ENCODE measurements at places on chromosomes 2 and 18.

DNA sequence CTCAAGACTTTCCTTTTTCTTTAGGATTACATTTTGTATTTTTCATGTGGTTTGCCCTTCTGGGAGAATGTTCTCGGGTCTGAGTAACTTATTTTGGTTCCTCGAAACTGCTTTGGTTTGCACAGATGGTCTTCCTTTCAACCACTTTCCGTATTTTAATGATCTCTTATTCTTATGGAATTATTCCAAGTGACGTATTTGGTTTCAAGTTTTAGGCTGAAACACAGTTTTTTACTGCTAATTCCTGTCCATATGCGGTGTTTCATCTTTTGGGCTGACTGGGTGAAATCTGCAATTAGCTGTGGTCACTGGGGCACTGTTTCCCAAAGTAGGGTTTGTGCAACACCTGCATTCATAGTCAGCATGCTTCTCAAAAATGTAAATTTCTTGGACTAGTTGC is 122.7 kb downstream of the CAPN13 start:
- no peak for DNase-seq

DNA sequence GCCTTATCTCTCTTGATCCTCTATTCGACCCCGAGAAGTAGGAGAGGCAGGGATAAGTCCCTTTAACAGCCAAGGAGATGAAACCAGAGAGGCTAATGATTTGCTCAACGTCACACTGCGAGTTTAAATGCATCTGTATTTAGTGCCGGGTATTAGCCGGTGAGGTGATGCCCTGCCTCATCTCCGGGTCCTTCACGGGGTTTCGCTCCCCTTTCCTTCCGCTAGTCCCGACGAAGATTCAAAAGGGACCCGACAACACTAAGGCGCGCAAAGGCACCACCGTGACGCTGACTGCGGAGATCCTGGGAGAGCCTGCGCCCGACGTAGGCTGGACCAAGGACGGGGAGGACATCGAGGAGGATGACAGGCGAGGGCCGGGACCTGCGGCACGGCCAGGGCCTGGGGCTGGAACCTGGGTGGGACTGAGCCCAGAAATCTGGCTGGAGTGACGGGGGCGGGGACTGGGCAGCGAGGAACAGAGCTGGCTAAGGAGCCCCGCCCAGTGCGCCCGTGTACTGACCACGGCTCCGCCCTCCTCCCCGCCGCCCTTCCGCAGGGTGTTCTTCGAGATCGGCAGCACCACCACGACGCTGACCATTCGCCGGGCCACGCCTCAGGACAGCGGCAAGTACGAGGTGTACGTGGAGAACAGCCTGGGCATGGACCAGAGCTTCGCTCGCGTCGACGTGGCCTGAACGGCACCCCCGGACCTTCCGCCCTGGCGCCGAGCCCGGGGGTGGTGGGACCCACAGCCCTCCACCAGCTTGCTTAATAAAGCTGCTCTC is 1.0 kb upstream of the GMPPA start:
- DNase-seq, result peak; percentile 92

- DNase-seq, result peak; percentile 95
These were observed 20.0 kb downstream of the TEX44 start for GRCh38 chr2:231612456-231613330.

DNA sequence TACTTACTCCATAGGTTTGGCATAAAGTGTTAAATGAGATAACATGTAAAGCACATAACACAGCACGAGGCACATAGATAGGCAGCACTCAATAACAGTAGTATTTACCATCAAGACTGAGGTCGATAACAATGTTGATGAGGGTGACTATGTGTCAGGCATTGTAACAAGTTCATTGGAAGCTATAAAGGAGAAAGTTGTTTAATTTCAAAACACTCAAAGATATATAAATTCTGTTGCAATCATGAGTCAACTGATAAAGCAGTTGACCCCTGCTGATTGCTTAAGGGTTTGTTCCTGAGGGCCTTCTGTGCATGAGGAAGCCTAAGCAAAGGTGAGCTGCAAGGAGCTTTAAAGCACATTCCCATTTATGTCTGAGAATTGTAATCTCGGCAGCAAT is 760.5 kb downstream of the SATB2 start:
- no peak for DNase-seq

- DNase-seq, result no peak
These were observed 291.8 kb upstream of the CHAC2 start for GRCh38 chr2:53475766-53476165.

DNA sequence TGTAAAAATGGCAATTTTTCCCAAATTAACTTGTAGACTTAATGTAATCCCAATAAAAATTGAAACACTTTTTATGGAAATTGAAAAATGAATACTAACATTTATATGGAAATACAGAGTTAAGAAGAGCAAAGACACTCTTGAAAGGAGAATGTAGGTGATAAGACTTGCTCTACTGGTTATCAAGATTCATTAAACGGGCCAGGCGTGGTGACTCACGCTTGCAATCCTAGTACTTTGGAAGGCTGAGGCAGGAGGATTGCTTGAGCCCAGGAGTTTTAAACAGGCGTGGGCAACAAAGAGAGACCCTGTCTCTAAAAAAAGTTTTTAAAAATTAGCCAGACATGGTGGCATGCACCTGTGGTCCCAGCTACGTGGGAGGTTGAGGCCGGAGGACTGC is 29.5 kb upstream of the ZNF396 start:
- DNase-seq, result no peak

Measured in iris pigment epithelial cell (primary cell).